Spinal cord (tissue), 10 donors: ENCODE measurements at places on chromosomes 13 and 19. TPM values are rescaled to one million over a fixed set of nuclear protein-coding genes. Genes with fewer than 3 reads are reported as not detected.

DNA sequence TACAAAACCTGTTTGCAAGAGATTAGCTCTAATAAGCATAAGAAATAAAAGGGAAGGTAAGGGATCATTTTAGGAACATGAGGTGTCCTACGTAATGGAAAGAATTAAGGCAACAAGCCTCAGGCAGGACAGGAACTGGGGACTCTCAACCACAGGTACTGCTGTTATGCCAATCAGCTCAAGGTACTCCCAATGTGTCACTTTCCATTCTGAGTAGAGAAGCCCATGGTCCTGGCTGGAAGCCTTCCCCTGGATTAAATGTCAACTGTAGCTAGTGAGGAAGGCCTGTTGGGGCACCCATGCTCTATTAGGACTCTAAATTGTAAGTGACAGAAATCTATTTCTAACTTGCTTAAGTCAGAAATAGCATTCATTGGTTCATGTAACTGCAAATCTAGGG lies 134.6 kb downstream of the DPF1 start:
- no peak for DNase-seq

GRCh38 chr19:18135712-18136584 lies 17.0 kb upstream of the PIK3R2 start:
- no peak for DNase-seq

The PLVAP gene
- total RNA-seq = 5.1 TPM

GRCh38 chr13:28744656-28745055 lies 25.9 kb upstream of the SLC46A3 start:
- no peak for DNase-seq

- no peak for DNase-seq
Observed at GRCh38 chr19:16266586-16266942, 58.1 kb upstream of the KLF2 start.

DNA sequence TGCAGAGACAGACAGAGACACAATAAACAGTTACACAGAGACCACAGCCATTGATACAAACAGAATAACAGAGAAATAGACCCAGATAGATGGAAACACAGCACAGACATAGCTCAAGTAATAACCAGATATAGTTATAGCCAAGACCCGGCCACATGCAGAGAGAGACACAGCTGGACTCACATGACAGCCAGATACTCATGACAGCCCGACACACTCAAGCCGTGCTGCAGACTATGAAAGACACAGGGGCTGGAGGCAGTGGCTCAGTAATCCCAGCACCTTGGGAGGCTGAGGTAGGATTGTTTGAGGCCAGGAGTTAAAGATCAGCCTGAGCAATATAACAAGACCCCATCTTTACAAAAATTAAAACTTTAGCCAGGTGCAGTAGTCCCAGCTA lies 1.6 kb upstream of the DENND1C start:
- DNase-seq = no peak

GRCh38 chr13:110302997-110303396 lies 4.0 kb downstream of the COL4A1 start:
- DNase-seq = no peak

DNA sequence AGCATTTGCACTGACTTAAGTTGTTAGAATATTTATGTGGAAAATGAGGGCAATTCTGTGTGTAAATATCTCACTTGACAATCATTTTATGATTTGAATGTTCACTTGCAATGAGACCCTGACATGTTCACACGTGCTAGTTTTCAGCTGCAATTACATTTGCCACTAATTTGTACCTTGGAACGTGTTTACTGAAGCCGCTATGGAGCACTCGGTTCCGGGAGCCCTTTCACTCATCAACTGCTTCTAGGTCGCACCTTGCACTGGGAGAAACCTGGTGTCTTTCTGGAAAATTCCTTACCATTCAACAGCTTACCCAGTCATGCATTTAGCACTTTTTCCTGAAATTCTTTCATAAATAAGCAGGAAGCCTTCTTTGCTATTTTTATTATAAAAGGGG lies 229.6 kb downstream of the ZIC5 start:
- no peak for DNase-seq
